ENCODE measurements at places on chromosomes 12 and 14.

- DNase-seq = no peak
Observed at GRCh38 chr14:98369344-98369743, 902.7 kb downstream of the BCL11B start.

DNA sequence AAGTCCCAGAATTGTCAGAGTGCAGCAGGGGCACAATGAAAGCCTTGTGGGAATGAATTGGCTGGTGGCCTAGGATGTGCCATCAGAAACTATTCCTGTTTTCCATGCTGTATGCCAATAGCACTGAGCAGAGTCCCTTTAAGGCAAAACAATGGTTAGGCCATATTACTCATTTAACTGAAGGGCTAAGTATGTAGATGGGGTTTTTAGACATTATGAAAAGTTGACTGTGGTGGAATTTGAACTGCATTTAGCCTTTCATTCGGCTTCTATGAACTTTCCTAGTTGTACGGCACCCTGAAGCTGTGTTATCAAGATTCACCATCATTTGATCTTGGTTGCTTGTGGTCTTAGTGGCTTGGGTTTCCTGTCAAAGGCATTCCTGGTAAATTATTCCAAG, 24.8 kb downstream of the IL26 start:
- DNase-seq = no peak

DNA sequence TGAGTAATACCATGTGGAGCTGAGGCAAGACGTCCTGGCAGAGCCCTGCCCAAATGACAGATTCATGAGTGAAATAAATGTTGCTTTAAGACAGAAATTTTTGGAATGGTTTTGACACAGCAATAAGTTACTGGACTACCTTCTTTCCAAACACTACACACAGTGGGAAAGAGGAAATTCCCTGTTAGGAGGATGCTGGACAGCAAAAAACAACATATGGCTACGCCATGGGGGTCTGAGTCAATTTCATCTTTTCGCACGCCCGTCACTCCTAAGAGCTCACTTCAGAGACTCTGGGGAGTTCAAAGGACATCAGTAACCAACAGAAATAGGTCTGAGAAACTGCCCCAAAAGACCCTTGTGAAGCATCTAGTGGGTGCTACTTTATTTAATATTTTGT, 55.4 kb downstream of the TMEM132C start:
- DNase-seq = no peak

GRCh38 chr12:81968421-81968820, 209.3 kb upstream of the PPFIA2 start:
- DNase-seq = no peak

- no peak for DNase-seq
Observed at GRCh38 chr12:6250343-6250742, 50.1 kb downstream of the CD9 start.

- DNase-seq = no peak
Observed at GRCh38 chr12:43835264-43835655, 621 bp upstream of the TMEM117 start.

- no peak for DNase-seq
Observed at GRCh38 chr12:45285717-45286116, 69.8 kb downstream of the ANO6 start.

GRCh38 chr14:21308479-21309237, 28.8 kb downstream of the RPGRIP1 start:
- DNase-seq = peak; percentile 97

GRCh38 chr12:66709893-66710292, 31.0 kb upstream of the GRIP1 start:
- DNase-seq = no peak

- DNase-seq = no peak
Observed at GRCh38 chr12:122079532-122080081, 1.1 kb downstream of the MLXIP start.

DNA sequence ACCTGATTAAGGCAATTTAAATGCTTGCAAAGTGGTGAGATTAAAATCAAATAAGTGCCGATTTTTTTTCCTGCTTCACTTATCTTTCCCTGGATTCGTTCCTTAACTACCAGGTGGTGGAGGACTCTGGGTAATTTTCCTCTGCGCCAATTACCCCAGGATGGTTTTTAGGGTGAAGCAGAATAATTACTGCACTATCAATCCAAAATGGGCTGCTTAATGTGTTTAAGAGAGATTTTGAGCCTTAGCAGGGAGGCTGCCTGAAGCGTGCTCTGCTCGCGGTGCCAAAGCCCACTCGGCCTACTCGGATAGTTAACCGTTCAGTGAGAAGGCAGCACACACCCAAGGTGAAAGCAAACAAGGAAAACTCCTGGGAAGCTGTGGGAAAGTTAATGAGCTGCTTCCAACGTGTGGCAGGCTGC, 274.9 kb upstream of the LMO3 start:
- DNase-seq = no peak

DNA sequence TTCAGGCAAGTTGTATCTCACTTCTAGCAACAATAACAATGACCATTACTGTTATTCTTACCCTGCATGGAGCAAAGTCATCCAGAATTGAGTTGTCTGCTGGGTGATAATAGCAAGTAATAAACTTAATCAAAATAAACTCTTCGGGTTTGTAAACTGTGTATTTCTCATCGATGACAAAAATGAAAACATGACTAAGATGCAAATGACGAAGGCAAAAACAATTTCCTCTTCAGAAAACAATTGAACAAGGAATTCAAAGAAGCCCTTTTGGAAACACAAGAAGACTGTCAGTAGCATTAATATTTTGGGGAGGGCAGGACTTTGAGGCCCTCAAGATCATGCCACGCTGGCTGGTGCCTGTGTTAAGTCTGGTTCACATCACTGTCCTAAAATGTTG, 232.0 kb downstream of the BTG1 start:
- no peak for DNase-seq

GRCh38 chr12:48777501-48778400, 11.1 kb downstream of the ADCY6 start:
- no peak for DNase-seq

- DNase-seq = no peak
Observed at GRCh38 chr12:6310771-6311610, 509 bp downstream of the PLEKHG6 start.

DNA sequence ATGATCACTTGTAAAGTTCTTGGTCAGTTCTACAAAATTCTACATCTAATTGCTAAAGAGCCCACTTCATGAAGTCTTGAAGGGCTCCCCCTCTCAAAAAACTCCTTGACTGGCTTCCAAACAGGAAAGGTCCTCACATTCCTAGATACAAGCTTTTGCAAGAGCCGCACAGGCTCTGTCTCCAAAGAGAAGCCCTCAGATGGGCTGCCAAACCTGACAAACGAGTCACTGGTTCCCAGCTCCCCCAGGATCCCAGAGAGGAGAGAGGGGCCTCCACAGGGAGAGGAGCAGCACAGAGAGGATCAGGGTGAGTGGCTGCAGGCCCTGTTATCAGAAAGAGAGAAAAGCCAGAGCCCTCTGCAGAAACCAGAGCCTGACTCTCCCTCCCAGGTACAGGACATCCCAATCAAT, 5.8 kb downstream of the NID2 start:
- no peak for DNase-seq

DNA sequence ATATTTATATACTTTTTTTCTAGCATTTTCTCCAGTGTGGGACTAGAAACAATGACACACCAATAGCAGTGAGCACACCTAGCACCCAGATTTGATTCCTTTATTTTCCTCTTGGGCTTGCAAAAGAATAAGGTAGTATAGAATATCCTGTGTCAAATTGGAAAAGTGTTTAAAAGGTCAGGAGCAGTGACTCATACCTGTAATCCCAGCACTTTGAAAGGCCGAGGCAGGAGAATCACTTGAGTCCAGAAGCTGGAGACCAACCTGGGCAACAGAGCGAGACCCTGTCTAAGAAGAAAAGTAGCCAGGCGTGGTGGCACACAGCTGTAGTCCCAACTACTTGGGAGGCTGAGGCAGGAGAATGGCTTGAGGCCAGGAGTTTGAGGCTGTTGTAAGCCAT, 53.8 kb upstream of the SGPP1 start:
- no peak for DNase-seq

DNA sequence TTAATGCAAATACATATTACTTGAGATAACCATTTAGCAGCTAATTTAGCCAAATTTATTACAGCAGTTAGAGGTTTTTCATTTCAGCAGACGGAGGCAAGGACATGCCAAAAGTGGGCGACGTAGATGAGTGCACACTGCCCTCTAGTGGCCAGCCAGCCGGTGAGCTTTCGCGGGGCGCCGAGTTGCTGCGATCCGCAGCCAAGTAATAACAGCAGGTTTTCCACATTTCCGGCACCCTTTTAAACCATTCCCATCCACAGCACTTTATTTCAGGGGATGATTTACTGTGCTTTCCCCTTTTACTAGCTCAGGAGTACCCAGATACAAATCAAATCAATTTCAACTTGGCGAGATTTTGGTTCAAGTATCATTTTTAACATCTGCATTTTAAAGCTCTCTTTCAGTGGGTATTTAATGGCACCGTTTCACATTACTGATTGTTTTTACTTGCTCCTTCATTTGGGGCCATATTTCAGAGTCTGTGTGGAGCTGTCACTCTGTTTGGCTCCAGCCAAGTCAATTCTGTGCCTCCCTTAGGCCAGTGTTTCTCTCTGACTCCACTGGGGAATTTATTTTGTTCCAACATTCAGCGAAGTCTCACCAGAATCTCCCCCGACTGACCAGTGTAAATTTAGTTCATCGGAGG, 158.0 kb downstream of the EGLN3 start:
- no peak for DNase-seq

DNA sequence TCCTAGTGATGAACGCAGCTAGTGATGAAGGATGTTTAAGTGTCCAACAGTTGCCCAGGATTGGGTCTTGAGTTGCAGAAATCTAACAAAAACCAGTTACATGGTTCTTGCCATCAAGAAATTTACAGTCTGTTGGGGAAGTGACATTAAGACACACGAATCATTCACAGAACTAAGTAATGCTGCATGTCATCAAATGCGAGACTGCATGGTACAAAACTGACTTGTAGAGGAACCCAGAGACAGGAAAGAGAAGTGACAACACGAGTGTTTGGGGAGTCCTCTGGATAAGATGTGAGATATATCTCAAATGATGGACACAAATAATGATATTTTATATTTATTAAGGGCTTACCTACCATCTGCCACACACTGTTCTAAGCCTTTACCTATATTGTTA, 6.1 kb upstream of the SYNE3 start:
- no peak for DNase-seq

DNA sequence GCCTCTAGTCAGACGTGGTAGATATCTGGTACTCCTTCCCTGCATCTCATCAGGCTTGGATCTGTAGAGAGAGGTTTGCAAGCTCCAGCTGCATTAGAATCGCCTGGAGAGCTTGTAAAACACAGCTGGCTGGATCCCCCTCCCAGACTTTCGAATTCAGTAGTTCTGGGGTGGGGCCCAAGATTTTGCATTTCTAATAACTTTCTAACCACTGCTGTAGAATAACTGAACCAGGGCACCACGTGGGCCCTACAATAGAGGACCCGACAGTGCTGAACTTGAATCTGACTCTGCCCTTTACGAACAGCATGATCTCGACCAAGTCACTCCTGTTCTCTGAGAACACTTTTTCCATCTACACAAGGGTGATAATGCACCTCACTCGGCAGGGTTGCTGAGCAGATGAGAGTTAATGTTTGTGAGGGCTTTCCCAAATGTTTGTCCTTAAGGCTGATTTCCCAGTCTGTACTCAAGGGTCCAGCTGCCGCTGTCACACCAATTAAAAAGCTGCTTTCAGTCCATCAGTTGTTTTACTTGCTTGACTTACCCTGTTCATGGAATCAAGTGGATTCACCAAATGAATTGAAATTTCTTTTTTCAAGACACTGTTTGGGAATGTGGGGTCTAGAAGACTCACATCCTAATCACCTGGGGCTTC, 86.6 kb upstream of the SLC24A4 start:
- no peak for DNase-seq

GRCh38 chr12:26318661-26319068, 123.3 kb downstream of the SSPN start:
- DNase-seq = no peak

DNA sequence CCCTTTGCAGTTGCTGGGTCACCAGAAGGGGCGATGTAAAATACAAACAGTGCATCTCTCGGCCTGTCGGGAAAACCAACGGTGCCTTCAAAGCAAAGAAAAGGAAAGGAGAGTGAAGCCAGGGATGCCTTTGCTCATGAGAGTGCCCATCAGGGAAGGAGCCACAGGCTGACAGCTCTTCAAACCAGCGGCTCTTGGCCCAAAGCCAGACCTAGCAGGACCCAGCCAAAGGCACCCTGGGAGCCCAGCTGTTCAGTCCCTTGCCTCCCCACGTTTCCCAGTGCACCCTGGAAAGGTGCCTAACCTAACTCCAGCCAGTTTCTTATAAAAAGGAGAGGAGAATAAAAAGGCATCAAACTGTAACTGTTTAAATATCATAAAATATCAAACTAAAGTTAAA, 29.2 kb downstream of the PRMT8 start:
- DNase-seq = no peak

Data from vagina (tissue), 2 donors.